ENCODE measurements at places on chromosomes 6 and 20.

- no peak for DNase-seq
These were observed 128.0 kb upstream of the TNFAIP3 start for GRCh38 chr6:137738931-137739504.

DNA sequence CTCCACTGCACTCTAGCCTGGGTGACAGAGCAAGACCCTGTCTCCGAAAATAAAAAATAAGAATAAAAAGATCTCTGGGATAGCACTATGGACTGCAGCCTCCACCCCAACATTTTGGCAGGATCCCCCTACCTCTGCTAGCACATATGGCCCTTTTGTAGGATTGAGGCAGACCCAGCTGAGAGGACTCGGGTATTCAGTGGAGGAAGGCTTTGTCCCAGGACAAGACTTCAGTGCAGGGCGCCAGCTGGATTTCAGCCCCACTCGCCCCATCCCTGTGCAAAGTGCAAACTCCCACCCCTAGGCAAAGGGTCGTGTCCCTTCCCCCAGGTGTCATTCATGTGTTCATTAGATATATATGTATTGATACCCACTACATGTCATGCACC is 84.6 kb upstream of the SLC22A16 start:
- DNase-seq = no peak

DNA sequence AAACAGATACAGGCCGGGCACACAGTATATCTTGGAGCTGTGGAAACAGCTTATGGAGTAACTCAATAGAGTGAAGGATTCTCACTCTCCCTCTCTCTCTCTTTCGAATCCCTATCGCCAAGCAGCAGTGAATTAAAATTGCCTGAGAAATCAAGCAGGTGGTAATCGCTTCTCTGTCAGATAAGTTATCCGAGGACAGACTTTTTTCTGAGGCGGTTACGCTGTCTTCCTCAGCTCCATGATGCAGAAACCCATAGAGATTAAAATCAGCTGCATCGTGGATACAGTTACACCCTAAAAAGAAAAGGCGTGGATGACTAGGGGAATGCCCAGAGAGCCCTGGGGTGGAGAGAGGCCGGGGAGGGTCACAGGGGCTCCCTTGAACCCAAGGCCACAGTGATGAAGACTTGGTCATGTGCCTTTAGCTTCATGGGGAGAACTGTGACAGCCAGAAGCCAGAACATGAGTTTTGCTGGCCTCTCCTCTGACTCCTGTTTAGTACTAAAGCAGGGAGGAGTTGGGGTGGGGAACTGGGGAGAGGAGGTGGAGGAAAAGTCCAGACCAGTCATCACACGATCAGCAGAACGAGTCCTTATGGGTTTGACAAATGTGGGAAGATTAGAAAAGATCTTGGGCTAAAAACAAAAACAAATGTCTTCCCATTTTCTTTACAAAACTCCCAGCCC is 138.8 kb upstream of the JARID2 start:
- no peak for DNase-seq

- no peak for DNase-seq
These were observed 160.4 kb downstream of the RALGAPA2 start for GRCh38 chr20:20552076-20552475.

DNA sequence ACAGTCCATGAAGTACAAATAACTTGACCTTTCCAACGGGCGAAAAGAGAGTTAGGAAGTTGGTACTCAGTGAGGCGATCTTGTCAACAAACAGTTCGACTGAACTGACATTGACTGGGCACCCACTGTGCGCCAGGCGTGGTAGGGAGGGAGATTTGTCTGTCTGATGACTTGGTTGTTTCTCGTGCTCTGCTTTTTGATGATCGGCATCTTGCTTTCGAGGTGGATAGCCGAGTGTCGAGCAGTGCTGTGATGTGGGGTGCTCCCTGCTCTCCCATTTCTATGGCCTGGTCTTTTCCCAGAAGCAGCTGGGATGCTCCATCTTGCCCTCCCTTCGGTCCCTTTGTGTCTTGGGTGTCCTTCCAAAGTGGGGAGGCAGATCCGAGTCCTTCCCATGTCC is 30.4 kb downstream of the RPP40 start:
- DNase-seq = no peak

DNA sequence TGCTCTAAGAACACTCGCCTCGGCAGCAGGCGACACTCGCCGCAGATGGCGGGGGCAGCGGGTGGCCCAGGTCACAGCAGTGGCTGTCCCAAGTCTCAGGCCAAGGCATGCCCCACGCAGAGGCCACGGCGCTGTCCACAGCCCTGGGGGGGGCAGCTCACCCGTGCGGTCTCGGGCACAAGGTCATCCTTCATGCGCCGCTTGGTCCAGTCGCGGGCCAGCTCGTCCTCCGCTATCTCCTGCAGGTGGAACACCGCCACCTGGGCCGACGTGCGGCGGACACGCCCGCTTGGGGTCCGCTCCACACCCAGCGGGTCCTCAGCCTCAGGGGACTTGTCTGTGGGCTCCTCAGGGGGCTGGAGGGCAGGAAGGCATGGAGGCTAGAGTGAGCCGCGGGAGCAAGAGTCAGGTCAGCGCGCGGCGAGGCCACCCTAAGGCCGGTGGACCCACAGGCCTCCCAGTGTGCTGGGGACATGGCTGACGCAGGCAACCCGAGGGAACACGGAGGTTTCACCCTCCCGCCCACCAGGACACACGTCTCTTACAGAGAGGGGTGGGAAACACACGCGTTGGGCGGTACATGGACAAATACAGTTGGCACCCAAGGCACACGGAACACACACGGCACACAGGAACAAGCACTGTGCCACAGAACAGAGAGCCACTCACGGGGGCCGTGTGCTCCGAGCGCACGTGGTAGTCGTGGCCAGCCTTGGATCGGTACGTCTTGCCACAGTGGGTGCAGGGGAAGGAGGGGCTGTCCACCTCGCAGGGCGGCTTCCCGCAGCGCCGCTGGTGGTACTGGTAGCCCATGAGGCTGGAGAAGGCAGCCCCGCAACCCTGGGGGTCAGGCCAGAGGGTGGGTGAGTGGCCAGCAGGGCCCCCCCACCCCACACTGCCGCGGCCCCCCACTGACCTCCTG is 6.5 kb upstream of the UCKL1 start:
- DNase-seq = no peak

- DNase-seq = no peak
These were observed at the start of gene NPBWR2 for GRCh38 chr20:64106981-64107735. Gene NPBWR2, minus strand, starts transcription at chr20:64107565. Its CDS starts 734 bp downstream, at chr20:64106831.

DNA sequence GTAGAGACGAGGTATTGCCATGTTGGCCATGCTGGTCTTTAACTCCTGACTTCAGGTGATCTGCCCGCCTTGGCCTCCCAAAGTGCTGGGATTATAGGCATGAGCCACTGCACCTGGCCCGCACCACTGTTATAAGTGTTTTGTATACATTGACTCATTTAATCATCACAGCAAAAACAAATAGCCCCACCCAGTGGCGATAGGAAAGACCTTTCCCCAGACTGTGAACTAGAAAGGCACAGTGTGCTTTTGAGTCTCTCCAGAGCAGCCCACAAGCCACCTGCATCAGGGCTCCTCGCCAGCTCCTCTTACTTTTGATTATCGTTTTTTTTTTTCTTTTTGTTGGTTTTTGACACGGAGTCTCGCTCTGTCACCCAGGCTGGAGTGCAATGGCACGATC is 27.9 kb upstream of the ZFP64 start:
- DNase-seq = peak; percentile 15

DNA sequence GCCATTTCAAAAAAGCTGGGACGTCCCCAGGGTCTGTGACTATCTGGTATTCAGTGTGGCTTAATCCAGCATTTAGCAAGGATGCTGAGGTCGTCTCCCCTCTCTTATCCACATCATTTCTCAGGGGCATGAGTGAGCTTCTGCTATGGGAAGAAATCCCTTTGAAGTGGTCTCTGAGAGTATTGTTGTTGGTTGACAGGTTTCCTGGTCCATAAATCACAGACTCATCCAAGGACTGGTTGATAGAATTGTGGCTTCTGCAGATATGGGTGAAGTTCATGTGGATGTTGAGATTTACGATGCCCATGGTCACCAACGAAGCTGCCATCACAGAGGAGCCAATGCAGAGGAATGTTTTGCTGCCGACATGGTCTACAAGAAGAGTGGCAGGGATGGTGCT is 24.0 kb downstream of the SLC2A12 start:
- DNase-seq = no peak

GRCh38 chr20:1121429-1121828 is 3.0 kb downstream of the PSMF1 start:
- DNase-seq = no peak

GRCh38 chr6:90298459-90299053 is 1.9 kb upstream of the BACH2 start:
- no peak for DNase-seq

GRCh38 chr20:47800623-47801022 is 15.3 kb upstream of the SULF2 start:
- no peak for DNase-seq

DNA sequence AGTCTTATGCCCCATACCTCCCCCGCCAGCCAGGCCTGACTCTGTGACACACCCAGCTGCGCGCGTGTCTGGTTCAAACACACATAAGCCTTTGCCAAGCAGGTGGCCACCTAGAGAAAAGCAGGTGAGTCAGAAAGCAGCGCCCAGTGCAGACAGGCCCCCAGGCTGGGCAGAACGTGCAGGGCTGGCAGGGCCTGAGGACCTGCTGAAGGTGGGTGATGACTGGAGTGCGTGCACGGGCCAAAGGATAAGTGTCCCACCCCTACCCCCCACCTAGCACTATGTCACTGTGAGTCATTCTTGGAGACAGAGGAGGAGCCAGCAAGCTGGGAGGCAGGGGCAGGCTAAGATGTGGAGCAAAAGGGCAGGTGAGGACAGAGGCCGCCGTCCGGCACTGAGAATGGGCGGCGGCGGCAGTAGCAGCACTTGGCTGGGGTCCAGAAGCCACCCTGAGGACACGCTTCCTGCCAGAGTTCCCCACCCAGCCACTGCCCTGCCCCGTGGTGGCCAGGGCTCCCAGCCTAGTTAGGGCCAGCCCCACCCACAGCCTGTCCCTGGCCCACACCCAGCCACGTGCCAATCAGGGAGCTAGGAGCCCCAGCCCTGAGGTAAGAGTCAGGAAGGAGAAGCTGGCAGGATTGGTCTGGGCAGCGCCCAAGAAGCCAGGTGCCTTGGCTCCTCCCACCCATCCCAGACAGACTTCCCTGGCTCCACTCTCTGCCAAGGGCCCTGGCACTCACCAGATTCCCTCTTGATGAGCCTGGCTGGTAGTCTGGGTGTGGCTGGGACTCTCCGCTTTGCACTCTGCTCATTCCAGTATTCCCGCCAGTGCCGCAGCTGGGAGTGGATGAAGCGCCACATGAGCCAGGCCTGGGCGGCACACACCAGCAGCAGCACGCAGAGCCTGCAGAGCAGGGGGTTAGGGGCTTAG is 72.7 kb downstream of the TRAM2 start:
- peak; percentile 91 for DNase-seq

GRCh38 chr6:25220857-25221256 is 58.3 kb upstream of the CARMIL1 start:
- no peak for DNase-seq

- DNase-seq = no peak
These were observed 112.8 kb downstream of the ZMYND8 start for GRCh38 chr20:47243532-47244305.

DNA sequence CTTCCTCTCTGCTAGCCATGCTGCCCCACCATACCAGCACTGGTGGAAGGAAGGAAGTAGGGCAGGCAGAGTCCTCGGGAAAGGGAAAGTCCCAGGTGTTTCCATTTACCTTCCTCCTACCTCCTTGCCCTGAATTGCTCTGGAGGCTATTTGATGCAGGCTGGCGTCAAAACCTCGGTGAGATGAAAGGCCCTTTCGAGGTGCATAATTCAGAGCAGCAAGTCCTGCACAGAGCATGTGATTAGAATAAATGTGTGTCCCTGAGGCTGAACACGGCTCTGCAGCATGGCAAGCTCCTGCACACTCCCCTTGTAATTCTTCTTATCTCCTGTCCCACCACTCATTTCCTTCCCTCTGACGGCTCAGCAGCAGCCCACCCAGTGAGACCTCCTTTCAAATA is 98.7 kb upstream of the LRFN2 start:
- DNase-seq = no peak

DNA sequence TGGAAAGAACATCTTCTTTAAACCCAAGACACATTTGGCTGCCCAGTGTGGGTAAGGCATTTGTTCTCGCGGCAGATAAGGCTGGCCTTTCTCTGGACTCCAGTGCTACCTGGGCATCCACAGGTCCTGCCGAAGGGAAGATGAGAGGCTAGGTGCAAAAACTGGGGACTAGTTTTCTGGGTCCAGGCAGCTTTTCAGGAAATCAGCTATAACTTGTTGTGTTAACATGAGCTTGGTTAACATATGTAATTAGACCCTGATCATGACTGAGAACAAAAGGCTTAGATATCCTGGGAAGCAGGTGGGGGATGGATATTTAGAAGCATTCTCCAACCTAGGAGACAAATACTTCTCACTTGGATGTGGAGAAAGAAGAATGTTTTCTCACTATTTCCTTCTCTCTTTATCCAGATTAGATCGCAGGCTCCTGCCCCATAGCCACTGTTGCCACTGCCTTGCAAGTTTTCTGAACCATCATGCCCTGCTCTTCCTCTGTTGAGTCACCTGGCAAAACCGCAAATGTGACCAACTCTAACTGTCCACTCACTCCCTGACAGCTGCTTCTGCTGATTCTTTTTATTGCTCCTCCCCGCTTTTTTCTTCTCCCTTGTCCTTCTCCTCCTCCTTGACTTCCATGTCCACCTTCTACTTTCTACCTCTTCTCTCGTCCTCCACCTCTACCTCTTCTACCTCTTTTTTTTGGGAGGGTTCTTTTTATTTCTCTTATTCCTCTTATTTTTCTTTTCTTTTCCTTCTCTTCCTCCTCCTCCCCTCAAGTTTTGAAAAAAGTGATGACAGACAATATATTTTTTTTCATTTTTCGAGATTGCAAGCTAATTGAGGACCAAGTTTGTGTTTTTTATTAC is 258.1 kb downstream of the UTRN start:
- DNase-seq = peak; percentile 21

DNA sequence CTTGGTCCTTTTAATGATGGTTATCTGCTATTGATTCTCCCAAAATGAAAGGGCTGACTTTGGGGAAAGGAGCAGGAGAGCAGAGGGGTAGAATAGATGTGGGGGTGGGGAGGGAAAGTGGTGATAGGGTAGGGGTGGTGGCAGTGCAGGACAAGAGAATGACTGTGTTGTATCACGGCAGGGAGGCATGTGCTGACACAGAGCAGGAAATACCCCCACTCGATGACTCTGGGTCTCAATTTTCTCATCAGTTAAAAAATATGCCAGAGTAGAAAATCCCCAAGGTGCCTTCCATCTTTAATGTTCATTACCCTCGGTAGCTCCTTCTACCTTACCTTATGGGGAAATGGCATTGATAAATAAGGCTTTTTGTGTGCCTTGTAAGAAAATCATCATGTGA is 79.0 kb upstream of the ATXN1 start:
- no peak for DNase-seq

Data from mesenchymal stem cell (in vitro differentiated cells and primary cell).